ENCODE measurements at places on chromosomes 5 and 9.

- no peak for DNase-seq
Measured at GRCh38 chr5:32265902-32266301, 46.8 kb downstream of the MTMR12 start.

DNA sequence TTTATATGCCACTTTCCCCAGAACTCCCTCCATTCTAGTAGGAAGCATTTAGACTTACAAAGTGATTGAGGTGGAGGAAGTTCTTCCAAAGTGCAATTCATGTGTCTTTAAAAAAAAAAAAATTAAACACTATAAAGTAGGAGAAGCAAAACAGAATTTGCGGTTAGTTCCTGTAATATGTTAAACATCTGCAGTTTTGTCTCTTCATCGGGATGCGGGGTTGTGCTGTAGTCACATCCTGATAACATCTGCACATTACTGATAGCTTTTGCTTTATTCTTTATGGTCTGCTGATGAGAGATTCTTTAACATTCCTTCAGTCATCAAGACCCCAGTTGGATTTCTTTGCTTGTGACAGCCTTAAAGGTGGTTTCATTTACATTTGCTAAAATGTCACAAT, 694.3 kb downstream of the NR2F1-AS1 start:
- no peak for DNase-seq

DNA sequence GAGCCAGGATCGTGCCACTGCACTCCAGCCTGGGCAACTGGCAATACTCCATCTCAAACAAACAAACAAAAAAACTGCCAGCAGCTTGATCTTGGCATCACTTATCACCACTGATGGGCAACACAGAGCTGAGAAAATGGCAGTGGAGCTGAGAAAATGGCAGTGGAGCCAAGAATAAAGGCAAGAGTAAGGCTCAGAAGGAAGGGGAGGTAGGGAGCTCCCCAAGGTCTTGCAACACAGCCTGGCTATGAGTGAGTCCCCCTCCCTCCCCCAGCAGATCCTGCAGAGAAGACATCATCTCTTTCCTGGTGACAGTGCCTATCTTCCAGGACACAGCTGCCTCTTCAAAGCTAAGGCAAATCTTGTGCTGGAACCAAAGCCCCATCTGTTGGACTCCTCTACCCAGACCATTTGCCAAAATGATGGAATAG, 70.3 kb downstream of the UGCG start:
- no peak for DNase-seq

DNA sequence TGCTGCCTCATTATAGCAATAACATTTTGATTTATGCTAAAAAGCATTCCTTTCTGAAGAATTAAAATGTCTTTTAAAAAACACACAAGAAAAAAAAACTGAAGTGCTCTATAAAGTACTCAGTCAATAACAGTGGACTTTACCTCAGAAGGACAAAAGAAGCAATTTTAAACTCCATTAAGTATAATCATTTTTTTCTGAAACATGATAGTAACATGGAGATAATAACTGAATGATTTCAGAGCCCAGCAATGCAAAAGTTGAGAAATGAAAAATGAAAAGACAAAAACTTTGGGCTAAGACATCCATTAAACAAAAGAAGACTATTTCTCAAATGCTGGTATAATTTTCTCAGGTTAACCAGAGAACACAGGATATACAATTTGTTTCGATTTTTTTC, 78.7 kb downstream of the RFX3 start:
- DNase-seq: no peak

- DNase-seq: no peak
Measured at GRCh38 chr9:115946530-115946929, 207.1 kb upstream of the PAPPA start.

DNA sequence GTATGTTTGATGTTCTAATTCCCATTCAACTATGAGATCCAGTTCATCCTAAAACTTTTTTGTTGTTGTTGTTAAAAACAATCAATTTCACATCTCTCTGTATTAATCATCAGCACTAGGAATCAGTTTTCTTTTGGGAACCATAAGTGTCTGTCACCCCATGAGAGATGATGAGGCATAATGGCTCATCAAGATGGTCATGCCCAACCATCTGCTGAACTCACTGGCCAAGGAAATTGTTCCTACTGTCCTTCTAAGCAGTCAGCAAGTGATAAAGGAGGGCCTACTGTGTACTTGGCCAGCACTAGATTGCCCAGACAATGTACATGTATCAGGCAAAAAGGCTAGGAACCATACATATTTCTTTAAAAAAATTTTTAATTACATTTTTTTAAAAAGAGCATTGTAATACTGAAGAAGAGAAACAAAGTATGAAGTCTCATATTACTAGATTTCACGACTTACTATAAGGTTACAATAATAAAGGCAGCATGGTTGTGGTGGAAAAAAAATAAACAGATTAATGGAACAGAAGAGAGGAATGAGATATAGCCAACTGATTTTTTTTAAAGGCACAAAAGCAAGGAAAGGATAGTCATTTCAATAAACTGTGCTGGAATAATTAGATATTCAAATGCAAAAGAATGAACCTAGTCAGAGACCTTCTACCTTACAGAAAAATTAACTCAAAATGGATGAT, 458.3 kb downstream of the SPOCK1 start:
- DNase-seq: no peak

All from CD4-positive, CD25-positive, alpha-beta regulatory T cell (primary cell).